ENCODE measurements at places on chromosomes 2 and 18.

- no peak for DNase-seq
These were observed 626.9 kb upstream of the PKDCC start for GRCh38 chr2:41420872-41421271.

DNA sequence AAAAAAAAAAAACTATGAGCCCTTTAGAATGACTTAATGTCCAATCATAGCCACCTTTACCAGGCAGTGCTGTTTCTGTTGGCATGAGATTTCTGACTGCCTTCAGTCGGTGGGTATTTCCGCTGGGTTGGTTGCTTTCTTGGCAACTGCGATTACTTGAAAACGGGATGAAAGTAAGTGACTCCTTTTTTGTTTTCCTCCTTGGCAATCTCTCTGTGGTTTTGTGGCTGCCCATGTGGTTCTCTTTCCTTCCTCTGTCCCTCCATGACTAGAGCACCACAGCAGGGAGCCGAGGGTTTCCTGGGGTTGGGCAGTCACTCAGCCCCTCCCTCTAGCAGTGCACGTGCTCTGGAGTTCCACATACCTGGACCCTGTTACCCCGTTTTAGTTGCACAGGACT, 112.1 kb downstream of the KLHL29 start:
- DNase-seq = no peak

DNA sequence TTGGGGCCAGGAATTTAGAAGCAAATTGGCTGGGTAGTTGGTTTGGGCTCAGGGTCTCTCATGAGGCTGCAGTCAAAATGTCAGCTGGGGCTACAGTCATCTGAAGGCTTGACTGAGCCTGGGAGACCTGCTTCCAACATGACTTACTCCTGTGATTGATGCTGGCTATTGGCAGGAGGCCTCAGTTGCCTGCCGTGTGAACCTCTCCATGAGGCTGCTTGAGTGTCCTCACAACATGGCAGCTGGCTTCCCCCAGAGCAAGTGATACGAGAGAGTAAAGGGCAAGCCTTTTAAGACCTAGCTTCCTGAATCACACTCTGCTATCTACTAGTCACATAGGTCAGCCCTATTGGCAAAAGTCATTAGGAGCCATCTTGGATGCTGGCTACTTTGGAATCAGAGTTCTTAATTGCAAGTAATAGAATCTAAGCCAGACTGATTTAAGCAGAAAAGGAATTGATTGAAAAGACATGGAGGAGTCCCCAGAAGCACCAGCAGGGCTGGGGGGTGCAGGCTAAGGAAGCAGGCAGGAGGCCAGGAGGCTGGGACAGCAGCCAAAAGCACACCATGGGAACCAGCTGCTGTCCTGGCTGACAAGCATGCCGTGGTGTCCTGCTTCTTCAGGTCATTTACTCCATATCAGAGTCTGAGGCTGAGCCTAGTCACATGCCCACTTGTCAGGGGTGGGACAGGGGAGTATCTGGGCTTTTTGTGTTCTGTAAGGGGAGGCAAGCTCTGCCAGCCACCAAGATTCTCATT, 7.8 kb upstream of the GIGYF2 start:
- DNase-seq = no peak

- DNase-seq = no peak
These were observed 34.7 kb downstream of the KLF7 start for GRCh38 chr2:207130958-207131521.

GRCh38 chr2:239919774-239920692, 105.1 kb downstream of the NDUFA10 start:
- no peak for DNase-seq

- DNase-seq = no peak
These were observed 10.4 kb upstream of the COL3A1 start for GRCh38 chr2:188963741-188964140.

DNA sequence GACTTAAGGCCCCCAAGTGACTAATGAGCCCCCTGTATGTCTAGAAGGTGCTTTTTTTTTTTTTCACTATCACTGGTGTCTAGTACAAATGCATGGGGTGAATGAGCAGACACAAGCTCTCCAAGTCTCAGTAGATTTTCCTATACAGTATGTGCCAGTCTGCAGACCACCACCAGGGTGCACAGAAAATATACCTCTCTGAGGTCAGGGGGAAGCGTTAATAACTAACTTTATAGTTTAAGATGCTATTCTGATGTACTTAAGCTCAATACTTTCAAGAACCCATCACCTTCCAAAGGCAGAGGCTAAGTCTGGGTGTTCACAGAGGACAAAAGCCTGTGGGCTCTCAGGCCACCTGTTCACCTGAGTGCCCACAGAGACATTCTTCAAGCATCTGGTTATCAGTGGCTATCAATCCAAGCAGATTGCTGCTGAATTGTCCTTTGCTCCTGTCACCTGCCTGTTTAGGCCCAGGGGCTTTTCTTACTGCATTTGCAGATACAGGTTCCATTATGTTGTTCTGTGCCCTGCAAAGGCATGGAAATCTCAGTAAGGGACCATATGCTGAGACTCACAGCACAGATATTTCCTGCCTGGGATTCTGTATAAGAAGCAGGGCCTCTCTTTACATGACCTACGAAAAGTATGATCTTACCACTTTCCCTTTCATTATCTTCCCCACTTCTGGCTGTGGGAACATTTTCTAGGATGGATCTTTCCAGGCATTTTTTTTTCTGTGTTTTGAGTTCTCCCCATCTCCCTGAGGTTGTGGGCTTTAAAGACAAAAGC, 534.6 kb downstream of the TNS1 start:
- DNase-seq = peak; percentile 4

GRCh38 chr2:232022718-232023117, 61.2 kb downstream of the DIS3L2 start:
- no peak for DNase-seq

DNA sequence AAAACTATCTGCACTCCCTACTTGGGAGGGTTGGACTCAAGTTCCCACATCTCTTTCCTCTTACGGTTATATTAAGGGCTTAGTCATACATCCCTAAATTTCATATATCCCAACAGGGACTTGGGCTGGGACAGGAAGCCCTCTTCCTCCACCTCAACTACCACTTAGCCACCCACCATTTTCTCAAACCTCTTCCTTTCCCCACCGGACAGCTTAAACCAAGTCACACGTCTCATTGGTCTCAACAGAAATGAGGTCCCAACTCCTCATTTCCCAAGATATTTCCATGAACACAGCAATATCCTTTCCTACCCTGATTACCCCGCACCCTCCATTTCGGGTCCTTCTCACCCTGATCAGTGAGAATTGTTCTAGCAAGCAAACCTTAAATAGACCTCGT, 736 bp downstream of the ZSCAN30 start:
- DNase-seq = no peak

- DNase-seq = no peak
These were observed 32.0 kb upstream of the GALNT1 start for GRCh38 chr18:35549564-35549963.

GRCh38 chr2:9897846-9898245, 53.6 kb upstream of the GRHL1 start:
- peak; percentile 21 for DNase-seq

- no peak for DNase-seq
These were observed 43.6 kb downstream of the MC2R start for GRCh38 chr18:13871701-13872100.

DNA sequence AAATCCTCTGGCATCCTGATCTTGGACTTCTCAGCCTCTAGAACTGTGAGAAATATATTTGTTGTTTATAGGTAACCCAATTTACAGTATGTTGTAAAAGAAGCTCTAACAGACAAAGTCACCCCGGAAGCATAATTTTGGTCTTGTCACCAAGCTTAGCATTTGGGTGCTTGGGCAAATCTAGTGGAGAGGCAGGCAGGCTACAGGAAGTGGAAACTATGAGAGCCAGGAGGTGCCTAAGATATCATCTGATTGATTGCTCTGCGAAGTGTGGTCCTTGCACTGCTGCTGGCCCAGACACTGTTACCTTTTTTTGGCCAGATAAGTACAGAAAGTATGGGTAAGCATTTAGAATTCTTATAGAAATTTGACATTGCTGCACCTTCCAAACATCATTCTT, 102.9 kb downstream of the CDC42EP3 start:
- DNase-seq = no peak
